NCI-H187 (cell line): ENCODE measurements at places on chromosomes 12 and 14.

- no peak for DNase-seq
These were observed 28.9 kb downstream of the PTGER2 start for GRCh38 chr14:52342849-52343596.

DNA sequence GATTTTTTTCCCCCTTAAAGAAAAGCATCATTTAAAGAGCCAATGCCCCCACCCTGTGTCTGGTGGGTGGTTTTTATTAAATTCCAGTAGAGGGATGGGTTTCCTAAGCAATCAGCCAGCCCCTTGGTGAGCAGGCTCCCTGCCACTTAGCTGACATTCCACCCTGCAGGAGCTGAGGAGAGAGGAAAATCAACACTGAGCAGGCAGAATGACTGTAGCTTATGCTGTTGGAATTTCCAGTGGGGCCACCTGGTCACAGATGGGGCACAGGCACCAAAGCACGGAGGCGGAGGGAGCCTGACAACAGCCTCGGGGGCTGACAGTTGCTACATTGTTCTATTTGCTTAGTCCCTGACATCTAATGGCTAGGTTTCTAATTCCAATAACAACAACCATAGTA is 127.7 kb downstream of the TMEM30B start:
- no peak for DNase-seq

DNA sequence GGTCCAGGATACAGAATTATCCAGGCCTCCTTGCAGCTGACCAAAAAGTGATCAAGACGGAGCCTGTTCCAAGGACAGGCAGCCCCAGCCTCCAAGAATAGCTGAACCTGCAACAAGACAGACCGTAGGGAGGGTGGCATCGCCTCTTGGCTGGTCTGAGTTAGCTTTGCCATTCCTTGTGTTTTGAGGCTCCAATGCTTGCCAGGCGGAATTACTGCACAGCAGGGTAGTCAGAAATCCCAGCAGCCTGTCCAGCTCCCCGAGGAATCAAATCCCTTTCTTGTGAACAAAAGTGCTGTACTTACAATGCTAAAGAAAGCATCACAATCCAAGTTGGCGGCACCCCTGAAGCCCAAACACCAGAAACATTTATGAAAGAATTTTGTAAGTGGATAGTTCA is 246.9 kb downstream of the TMEM132C start:
- DNase-seq, result no peak

- DNase-seq, result no peak
These were observed 180.0 kb downstream of the C12orf75 start for GRCh38 chr12:105510526-105510925.
